ENCODE measurements at places on chromosomes 11 and 22.

GRCh38 chr11:14015711-14016110, 53.2 kb downstream of the SPON1 start:
- no peak for DNase-seq

- no peak for DNase-seq
Measured at GRCh38 chr11:35308157-35308556, 111.2 kb downstream of the SLC1A2 start.

DNA sequence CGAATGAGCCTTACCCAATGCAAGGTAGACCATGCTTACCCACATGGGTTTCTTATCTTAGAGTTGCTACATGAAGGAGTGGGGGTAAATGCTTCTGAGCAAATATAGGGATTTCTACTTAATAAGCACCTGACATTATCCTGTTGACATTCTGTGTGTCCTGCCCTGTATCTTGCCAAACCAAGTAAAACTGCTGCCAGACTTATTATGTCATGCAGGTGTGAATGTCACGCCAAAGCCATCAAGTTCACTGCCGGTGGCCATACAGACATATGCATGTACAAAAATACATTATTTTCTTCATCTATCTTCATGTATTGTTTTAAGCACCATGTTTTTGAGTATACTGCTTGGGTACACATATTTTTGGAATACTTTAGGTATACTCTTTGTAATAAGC, 70.2 kb downstream of the NOX4 start:
- no peak for DNase-seq

DNA sequence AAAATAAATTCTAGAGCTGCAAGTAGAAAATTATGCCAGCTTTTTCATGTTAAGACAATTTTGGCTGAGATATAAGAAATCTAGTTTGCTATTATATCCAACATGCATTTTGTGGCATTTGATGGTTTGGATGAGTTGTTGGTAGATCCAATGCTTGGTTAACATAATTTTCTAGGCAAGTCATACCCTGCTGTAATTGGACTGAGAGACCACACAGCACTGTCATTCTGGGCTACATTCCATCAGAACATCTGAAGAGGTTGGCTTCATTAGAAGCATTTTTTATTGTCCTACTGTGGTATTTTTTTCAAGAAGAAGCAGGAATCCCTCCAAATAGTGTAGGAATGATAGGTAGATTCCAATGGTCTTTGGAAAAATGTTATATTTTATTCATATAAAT, 561.0 kb downstream of the LUZP2 start:
- no peak for DNase-seq

GRCh38 chr11:66002648-66003225, 434 bp downstream of the BANF1 start:
- no peak for DNase-seq

GRCh38 chr11:10561043-10561818, 7.2 kb downstream of the LYVE1 start:
- DNase-seq = no peak

- DNase-seq = peak; percentile 8
Measured at GRCh38 chr22:46613606-46614021, 6.6 kb upstream of the GRAMD4 start.

- DNase-seq = no peak
Measured at GRCh38 chr11:76776472-76776871, 6.7 kb upstream of the TSKU start.

- DNase-seq = no peak
Measured at GRCh38 chr11:113896156-113896879, 8.3 kb upstream of the HTR3B start.

DNA sequence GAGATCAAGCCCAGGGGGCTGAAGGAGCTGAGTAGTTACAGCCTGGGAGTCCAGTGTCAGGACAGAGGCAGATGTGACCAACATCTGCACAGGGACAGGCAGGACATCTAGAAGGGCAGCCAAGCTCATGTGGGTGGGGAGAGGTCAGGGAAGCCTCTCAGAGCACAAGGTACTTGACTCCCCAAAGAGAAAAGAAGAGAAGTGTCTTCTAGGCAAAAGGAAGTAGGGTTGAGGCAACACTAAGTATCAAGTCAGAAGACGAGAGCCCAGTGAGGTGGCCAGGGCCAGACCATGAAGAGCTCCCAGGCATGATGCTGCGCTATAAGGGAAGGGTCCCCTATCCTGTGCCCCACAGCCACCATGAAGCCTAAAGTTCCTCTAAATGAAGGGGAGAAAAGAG, 21.5 kb downstream of the RPL27A start:
- no peak for DNase-seq

GRCh38 chr11:5809905-5810795, 1.4 kb downstream of the OR52N2 start:
- no peak for DNase-seq

- DNase-seq = no peak
Measured at GRCh38 chr11:130804306-130805076, 111.8 kb downstream of the SNX19 start.

DNA sequence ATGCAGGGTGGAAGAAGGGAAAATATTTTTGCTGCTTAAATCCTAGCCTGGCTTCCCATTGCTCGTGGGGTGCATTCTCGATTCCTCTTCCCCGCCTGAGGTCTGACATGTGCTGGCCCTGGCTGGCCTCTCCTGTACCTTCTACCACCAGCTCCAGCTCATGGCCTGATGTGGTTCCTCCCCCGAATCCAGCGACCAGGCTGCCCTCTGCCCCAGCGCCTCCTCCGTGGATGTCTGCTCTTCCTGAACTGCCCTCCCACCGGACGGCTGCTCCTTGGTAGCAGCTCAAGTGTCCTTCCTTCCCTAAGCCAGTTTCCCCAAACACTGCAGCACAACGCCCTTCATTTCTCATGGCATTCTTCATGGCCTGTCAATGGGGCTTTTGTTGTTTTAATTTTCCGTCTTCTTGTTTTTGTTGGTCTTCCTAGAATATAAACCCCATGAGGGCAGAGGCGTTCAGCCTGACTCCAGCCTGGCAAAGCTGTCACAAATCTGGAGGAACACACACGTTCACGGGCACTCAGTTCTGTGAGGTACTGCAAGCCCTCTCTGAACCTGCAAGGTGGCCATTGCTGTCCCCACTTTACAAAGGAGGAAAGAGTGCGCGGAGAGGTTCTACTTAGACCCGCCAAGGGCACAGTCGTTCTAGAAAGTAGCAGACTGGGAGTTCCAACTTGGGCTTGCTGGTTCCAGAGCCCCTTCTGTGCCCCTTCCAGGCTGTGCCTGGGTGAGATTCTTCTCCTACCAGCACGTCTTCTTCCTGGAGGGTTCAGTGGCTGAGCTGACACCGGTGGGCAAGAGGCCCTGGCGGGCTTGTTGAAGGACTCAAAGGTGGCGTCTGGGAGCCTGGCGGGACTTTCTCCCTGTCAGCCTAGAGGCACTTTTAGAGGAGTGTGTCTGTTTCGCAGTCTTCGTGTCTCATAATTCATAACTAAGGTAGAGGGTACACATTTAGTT, 953 bp upstream of the LRP5 start:
- no peak for DNase-seq

DNA sequence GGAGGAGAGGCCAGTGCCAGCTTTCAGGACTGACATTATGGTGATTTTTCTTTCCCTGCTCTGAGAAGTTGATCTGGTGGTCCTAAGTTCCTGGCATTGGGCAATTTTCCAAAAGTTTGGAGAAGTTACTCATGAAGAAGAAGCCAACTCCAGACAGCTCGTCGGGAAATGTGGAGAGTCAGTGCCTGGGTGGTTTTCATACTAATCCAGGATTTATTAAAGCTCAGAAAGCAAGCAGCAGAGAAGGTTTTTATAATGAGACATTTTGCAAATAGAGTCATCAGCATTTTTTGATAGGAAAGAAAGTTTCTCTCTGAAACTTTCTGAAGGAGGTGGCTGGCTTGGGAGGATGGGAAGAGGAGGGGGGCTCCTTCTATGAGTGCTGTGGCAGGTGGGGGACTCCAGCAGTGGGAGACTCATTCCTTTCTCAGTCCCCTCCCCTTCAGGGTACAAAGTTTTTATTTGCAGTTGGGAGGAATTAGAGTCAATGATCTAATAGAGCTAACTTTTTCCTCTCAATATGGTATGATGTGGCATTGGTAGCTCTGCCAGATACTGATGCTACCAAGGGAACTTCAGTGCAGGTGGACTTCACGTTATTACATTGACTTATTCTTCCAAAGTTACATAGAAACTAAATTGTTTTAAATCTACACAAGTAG, 55.4 kb downstream of the LIF start:
- no peak for DNase-seq

DNA sequence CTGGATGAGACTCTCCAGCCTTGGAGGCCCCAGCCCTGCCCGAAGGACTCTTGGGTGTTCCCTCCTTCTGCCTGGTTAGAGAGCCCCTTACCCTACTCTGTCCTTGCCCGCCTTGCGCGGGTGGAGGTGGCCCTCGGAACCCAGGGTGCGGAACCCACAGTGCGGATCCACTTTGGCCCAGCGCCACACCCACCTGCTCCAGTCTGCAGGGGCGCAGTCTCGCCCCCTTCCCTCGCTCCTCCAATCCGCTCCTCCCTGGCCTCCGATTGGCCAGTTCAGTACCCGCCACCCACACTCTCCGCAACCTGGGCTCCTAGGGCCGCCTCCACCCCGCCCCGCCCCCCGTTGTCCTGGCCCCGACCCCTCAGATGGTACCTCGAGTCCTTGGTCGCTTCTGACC, 2.4 kb downstream of the CAPN1 start:
- no peak for DNase-seq

DNA sequence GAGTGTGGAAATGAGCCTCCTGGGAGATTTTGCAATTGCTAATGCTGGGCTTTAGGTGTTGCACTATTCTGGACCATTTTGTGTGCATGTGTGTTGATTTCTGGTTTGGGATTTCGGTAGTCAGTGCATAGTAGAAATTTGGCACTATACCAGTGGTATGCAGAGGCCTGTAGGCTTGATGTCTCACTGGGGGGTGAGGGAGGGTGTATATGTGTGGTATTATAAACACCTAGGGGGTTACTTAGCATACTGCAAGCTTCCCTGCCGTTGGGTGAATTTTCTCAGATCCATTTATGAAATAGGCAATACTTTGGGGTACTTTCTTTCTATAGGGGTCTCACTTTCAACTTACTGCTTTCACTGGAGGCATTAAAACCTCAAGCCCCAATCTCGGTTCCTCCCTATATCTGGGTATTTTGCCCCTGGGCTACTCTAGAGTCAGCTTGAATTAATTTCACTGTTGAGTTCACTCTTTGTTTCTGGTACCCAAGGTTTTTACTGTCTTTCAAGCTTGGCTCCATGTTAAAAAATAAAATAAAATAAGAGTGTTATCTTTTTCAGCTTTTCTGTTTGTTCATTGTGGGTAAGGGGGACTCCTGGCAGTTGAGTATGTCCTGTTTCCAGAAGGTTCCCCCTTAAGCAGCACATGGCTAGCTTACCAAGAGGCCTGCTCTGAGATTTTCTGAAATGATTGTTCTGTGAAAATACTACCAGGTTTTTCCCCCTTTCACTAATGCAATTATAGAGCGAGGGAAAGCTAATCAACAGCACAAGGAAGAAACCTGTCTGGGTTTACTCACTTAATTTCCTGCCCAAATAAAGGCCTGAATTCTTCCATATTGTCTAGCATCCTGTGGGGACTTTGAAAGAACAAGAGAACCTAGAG, 45.8 kb downstream of the PPFIBP2 start:
- DNase-seq = no peak

DNA sequence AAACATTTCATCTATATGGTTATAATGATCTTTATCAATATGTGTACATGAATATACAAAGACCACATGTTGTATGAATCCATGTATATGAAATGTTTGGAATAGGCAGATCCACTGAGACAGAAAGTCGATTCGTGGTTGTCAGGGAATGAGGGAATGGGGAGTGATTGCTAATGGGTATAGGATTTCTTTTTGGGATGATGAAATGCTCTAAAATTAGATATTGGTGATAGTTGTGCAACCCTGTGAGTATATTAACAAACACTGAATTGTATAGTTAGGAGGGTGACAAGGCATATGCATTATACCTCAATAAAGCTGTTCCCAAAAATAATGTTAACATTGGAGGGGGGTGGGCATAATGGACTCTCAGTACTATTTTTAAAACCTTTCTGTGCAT, 5.0 kb upstream of the PTPMT1 start:
- DNase-seq = no peak

GRCh38 chr22:24995649-24996180, 43.2 kb downstream of the KIAA1671 start:
- DNase-seq = no peak

DNA sequence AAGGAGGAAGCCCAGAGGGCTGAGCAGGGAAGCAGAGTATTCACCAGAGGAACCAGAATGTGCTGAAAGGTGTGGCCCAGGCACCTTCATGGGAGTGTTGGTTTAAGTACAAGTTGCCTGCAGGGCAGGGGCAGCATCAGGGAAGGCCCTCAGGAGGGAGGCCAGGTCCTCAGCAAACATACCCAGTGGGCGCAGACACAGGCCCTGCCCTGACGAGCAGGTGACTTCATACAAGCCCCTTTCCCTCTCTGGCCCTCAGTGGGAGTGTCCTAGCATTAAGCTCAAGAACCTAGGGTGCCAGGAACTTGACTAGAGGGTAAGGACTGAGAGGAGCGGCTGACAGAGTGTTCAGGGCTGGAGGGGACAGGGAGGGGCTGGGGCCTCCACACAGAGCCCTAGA, 7.5 kb upstream of the CASTOR1 start:
- no peak for DNase-seq

- no peak for DNase-seq
Measured at GRCh38 chr22:24962835-24963234, 10.3 kb downstream of the KIAA1671 start.

GRCh38 chr11:125513705-125514265, 17.7 kb upstream of the FEZ1 start:
- no peak for DNase-seq

DNA sequence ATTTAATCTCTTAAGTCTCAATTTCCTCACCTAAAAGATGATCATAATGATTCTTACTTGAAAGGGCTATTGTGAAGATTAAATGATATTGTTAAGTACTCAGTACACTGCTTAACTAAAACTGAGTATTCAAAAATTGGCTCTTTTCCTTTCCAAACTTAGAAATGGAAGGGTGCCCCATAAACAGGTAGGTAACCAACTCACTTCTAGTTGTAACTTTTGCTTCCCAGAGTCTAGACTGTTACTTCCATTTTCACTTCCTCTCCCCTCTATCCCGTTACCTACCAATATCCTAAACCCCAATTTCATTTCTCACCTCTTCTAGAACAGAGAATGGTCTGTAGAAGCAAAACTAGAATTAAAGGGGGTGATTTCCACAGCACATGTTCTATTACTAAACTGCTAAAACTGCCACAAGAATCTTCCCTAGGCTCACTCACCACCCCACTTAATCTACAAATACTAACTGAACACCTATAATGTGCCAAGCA, 50.0 kb downstream of the RRAS2 start:
- DNase-seq = no peak

- no peak for DNase-seq
Measured at GRCh38 chr22:48424661-48425060, 1403.0 kb downstream of the BRD1 start.

GRCh38 chr11:74004759-74005615, 3.9 kb downstream of the UCP3 start:
- DNase-seq = peak; percentile 81

Measured in stimulated activated CD4-positive, alpha-beta T cell treated with anti-CD3 and anti-CD28 coated beads, Interleukin-4, amount 100 ng/mL, for 4 hours (primary cell).